ENCODE measurements at places on chromosomes 11 and 22.
A peak's percentile ranks its signal among the peaks of the same experiment; 100 is the strongest.

DNA sequence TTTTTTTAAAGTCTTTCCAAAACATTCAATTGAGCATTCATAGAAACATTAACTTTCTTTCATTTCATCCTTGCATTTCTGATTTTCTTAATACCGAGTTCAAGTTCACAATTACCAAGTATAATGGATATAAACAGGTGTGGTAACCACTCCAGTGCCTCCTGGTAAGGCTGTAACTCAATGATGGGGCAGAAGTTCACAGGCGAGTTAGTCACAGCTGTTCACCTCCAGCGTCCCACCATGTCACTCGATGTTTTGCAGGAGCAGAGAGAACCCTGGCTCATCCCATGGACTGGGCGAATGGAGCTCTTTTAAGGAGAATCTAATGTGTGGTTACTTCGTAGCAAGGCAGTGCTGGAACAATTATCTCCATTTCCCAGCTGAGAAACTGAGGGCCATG is 94.4 kb upstream of the ALX4 start:
- DNase-seq: no peak

GRCh38 chr22:21038405-21038804 is 6.0 kb upstream of the SLC7A4 start:
- no peak for DNase-seq

GRCh38 chr11:46114961-46115360 is 6.3 kb downstream of the PHF21A start:
- DNase-seq: no peak

- DNase-seq: no peak
Measured at GRCh38 chr11:13686776-13687175, 18.3 kb downstream of the FAR1 start.

GRCh38 chr11:20059587-20060021 is 100.7 kb downstream of the DBX1 start:
- no peak for DNase-seq

- no peak for DNase-seq
Measured at GRCh38 chr11:12455938-12456337, 78.6 kb downstream of the PARVA start.

DNA sequence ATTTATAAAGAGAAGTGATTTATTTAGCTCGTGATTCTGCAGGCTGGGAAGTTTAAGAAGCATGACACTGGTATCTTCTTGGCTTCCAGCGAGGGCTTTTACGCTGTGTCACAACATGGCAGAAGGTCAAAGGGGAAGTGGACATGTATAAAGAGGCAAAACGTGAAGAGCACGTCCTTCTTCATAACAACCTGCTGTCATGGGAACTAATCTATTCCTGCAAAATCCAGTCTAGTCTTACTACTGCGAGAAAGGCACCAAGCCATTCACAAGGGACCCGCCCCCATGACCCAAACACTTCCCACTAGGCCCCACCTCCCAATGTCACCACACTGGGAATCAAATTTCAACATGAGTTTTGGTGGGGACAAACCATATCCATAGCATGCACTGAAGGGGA is 58.3 kb downstream of the AMOTL1 start:
- no peak for DNase-seq

- DNase-seq: peak; percentile 95
Measured at GRCh38 chr22:32050678-32051515, 7.8 kb downstream of the SLC5A1 start.

Measured in RKO (cell line).